Activated CD4-positive, alpha-beta T cell treated with anti-CD3 and anti-CD28 coated beads for 24 hours (primary cell): ENCODE measurements at places on chromosomes 1 and 21.

GRCh38 chr1:236530959-236531358 is 7.2 kb downstream of the LGALS8 start:
- no peak for DNase-seq

DNA sequence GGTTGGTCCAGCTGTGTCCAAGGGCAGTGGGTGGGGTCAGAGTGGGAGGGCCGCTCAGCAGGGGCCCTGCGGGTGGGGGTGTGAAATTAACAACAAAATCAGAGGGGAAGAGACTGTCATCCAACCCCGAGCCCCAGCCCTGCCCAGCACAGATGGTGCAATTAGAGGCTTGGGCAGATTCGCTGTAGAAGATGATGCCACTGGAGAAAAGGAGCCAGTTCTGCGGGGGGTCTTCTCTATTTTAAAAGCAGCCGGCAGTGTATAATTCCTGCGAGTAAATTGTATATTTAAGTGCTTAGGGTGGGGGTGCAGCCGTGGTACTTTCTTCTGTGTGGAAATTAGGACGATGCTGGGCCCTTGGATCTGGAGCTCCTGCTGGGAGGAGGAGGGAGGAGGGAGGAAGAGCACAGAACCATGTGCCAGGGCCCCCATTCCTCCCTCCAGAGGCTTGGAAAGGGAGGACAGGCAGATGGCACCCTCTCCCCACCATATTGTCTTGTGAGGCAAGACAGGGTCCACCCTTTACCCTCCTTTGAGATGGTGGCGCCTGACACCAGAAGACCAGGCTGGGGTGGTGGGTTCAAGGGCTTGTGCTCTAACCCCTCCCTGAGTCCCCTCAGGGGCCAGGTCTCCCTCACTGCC is 89.2 kb downstream of the ACTL8 start:
- no peak for DNase-seq

GRCh38 chr21:35138665-35139381 is 89.7 kb upstream of the RUNX1 start:
- DNase-seq = peak; percentile 48

DNA sequence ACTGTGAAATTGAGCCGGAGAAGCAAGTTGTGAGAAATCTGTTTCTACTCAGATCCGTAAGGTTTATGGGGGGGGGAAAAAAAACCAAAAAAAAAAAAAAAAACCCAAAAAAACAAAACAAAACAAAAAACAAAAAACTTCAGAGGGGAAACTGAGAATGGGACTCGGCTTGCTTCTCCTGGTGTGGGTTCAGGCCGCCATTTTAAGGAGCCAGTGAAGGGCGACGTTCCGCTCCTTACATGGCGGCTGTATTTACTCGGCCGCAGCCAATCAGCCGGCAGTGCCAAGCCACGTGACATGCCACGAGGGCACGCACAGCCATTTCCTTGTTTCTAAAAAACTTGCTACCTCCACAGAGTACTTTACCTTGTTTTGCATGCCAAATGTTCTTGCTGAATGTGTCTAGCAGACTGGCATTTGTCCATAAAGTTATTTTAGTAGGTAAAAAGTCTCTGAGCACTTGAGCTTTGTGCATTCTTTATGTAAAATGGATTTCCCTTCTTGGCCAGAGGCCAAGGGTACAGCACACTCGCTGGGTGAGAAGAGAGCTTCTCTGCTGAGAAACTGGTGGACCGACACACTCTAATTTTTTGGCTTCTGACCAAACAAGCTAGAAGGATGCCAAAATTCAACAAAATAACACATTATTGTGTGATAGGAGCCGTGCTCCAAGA is 101.8 kb downstream of the NFIA start:
- DNase-seq = no peak

- no peak for DNase-seq
Observed at GRCh38 chr1:232622981-232623380, 7.0 kb downstream of the SIPA1L2 start.

DNA sequence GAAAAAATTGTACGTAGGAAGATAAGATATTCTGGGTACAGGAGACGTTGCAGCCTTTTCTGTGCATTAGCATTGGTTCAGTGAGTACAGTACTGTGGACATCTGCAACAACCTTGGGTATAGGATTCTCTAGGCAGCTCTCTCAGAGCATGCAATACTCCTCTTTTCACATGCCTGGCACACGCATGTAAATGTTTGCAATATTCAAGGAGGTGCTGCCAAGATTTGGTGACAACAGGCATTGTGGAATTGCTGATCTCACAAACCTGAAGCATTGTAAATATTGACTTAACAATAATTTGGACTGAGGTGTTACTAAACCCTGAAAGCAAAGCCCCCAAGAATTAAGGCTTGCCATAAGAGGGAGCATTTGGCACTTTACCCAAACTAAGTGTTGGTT is 126.8 kb downstream of the GRIK1 start:
- DNase-seq = no peak
